Progenitor cell of endocrine pancreas (in vitro differentiated cells): ENCODE measurements at places on chromosomes 13 and 19.

DNA sequence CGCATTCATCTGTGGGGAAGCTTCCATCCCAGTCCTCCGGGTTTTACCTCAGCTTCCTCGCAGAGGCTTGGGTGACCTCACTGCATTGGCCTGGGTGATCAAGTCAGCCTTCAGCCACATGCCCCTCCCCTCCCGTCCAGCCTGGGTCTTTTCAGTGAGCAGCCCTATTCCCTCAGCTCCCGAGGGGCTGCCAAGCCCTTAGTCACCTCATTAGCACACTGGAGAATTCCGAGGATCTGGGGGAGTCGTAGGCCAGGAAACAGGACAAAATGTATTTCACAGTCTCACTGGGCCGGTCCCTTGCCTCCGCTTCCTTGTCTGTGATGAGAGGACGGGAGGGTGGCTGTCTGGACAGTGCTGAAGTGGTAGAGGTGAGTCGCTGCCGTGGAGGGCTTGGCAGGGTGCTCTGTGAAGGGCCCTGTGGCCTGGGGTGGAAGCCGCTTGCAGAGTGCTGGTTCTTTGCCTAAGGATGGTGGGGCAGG lies 19.9 kb downstream of the KDM4B start:
- no peak for DNase-seq
- H3K27me3 ChIP-seq, result no peaks in the 10 kb centered on the region
- no peak overlapping the region for H3K4me3 ChIP-seq
- peaks cover 7% of the 10 kb centered on the region for H3K36me3 ChIP-seq
- H3K27ac ChIP-seq, result peak overlapping the region; percentile 64
- H3K4me1 ChIP-seq, result peaks cover 24% of the 10 kb centered on the region

GRCh38 chr19:30677702-30678101 lies 305.5 kb downstream of the ZNF536 start:
- H3K27ac ChIP-seq, result no peak overlapping the region
- no peak overlapping the region for H3K4me3 ChIP-seq
- DNase-seq, result no peak
- peaks cover 38% of the 10 kb centered on the region for H3K27me3 ChIP-seq

DNA sequence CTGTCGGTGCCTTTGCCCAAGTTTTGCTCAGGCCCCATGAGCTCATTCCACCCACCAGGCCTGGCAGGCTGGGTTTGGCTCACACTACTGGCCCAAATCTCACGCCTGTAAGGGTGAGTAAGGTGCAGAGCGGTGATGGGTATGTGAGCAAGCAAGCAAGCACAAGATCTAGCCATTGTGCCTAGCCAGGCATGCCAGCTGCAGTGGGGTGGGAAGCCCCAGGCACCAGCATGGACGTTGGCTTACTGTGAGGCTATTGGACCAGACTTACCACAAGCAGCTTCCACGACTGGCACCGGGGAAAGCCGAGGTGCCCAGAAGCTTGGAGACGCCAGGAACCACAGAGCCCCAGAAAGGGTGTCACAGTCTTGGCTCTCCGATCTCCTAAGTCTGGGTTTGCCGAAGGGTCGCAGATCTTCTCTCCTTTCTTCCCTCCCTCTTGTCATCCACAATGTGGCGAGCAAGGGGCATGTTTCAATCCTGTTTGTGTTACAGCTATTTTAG lies 2659.4 kb upstream of the PCDH20 start:
- H3K36me3 ChIP-seq, result no peaks in the 10 kb centered on the region
- H3K4me3 ChIP-seq, result no peak overlapping the region
- H3K27ac ChIP-seq, result no peak overlapping the region
- no peak for DNase-seq
- H3K27me3 ChIP-seq, result no peaks in the 10 kb centered on the region

DNA sequence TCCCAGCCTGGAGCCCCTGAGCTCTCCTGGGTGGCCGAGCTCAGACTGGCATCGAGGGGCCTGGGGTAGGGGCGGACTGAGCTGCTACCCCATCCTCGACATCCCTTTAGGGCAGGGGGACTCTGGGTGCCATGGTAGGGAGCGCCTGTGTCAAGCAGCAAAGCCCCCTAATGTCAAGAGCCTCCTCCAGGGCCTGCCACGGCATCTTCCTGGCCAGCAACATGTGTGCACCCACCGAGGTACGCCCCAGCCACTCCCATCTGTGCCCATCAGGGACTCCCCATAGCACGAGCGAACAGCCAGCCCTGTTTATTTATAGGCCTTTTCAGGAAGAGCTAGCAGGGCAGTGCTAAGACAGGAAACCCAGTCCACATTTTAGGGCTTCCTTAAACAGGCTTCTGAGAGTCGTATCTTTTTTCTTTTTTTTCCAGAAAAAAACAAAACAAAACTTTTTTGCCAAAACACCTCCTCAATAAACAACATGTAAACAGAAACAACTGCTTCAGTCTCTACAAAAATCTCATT lies 14.3 kb downstream of the LRP3 start:
- H3K27me3 ChIP-seq, result no peaks in the 10 kb centered on the region
- H3K27ac ChIP-seq, result no peak overlapping the region
- DNase-seq, result no peak
- no peaks in the 10 kb centered on the region for H3K36me3 ChIP-seq

DNA sequence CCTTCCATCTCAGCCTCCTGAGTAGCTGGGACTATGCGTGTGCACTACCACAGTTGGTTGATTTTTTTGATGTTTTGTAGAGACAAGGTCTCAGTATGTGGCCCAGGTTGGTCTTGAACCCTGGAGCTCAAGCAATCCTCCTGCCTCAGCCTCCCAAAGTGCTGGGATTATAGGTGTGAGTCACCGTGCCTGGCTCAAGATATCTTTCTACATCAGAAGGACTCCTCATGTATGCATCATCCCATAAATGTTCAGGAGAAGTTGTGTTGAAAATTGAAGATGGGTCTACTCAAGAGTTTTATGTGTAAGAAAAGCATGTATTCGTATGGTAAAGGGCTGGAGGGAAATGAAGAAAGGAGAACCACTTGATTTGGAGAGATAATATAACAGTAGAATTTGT lies 71.8 kb upstream of the STK24 start:
- H3K4me3 ChIP-seq, result no peak overlapping the region
- H3K27ac ChIP-seq, result no peak overlapping the region
- DNase-seq, result no peak
- no peaks in the 10 kb centered on the region for H3K36me3 ChIP-seq

DNA sequence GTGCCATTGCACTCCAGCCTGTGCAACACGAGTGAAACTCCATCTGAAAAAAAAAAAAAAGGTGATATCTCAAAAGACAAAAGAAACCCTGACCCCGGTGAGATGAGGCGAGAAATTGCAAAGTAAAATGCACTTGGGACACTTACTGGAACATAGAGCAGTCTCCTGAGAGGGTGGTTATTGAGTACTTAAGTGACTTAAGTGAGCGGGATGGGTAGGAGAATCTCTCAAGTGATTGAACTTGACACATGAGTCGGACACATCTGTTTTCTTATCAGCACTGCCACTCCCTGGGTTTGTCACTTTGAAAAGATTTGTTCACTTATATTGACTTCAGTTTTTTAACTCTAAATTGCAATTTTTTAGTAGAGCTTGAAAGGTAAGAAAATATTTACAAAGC lies 2.8 kb downstream of the ZNF429 start:
- peaks cover 50% of the 10 kb centered on the region for H3K36me3 ChIP-seq
- no peak for DNase-seq
- H3K4me3 ChIP-seq, result peak overlapping the region; percentile 55
- no peak overlapping the region for H3K27ac ChIP-seq
- H3K27me3 ChIP-seq, result no peaks in the 10 kb centered on the region
- peaks cover 13% of the 10 kb centered on the region for H3K4me1 ChIP-seq

GRCh38 chr19:57947088-57947418 lies 453 bp downstream of the ZNF256 start:
- H3K27me3 ChIP-seq, result no peaks in the 10 kb centered on the region
- H3K4me3 ChIP-seq, result peak overlapping the region; percentile 93
- H3K27ac ChIP-seq, result peak overlapping the region; percentile 92
- peaks cover 7% of the 10 kb centered on the region for H3K4me1 ChIP-seq
- no peak for DNase-seq
- peaks cover 52% of the 10 kb centered on the region for H3K36me3 ChIP-seq
